ENCODE measurements at places on chromosomes 12 and 14.

DNA sequence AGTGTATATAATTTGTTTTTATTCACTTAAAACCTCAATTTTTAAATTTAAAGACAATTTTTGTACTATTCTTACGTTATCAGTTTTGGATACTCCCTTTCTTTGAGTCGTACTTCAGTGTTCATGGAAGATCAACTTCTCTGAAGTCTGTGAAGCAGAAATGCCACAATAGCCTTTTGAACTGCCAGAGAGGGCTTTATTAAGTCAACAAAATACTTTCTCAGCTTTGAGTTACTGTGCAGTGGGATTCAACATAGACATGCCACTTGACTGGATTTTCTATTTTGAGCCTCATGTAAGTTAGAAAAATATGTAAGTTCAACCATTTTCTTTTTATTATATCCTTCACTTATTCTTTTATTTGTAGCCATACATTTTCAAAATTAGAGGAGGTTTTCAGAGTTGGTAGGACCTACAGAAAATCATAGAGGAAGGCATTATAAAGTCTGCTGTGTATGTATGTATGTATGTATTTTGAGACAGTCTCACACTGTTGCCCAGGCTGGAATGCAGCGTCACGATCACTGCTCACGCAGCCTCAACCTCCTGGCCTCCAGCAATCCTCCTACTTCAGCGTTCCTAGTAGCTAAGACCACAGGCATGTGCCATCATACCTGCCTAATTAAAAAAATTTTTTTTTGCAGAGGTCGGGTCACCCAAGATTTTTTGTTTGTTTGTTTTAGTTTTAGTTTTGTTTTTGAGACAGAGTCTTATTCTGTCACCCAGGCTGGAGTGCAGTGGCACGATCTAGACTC lies 31.3 kb upstream of the BCAT1 start:
- DNase-seq: no peak

DNA sequence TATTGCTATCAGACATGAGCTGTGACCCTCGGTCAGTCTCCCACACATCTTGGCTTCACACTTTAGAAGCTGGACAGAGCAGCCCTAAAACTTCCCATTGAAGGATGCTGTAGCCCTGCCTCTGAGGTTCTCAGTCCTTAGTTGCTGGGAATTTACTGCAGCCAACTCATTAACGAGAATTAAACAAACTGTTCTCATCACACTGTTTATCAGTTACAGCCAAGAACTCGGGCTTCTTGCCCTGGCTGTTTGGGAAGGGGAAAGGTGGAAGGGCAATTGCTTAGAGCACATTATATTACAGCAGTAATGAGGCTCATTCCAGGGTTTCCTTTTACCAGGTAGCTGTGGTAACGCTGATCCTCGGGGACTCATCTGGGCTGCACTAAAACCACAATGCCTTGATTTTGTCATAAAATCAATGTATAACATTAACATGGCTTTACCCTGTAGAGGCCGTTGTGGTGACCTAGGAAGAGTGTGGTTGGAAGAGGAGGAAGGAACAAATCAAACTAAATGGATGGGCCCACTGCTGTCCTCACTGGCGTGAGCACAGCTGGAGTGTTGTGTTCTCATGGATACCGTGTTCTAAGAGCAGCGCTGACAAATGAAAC lies 87.1 kb downstream of the GPR135 start:
- no peak for DNase-seq

- no peak for DNase-seq
Observed at GRCh38 chr12:12818701-12819100, 5.6 kb downstream of the DDX47 start.

DNA sequence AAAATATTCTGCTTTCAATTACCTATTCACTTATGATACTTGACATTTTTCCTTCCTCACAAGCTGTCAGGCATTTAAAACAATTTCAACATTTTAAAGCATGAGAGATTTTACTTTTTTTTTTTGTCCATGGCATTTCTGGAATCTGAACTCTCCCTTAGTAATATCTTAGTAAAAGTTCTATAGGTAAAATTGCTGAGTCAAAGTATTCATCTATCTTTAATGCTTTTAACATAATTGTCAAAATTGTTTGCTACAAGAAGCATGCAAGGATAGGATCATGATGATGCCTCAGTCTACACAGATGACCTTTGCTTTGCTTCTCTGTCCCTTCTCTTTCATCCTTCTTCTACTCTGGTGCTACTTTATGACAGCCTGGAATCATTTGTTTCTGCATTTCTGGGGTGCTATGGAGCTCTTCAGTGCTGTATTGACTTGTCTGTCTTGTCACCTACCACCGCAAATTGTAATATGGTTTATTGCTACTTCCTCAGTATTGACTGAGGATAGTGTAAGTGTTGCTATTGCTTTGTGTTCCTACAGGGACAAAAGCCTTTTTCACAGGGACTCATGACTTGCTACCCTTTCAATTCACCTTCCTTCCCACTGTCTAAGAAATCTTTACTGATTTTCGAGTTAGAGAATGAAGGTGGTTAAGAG lies 589.8 kb upstream of the ATP2B1 start:
- no peak for DNase-seq

- DNase-seq: no peak
Observed at GRCh38 chr12:6970096-6970527, 352 bp downstream of the PHB2 start.

GRCh38 chr12:15919418-15919817 lies 8.3 kb downstream of the DERA start:
- DNase-seq: no peak

GRCh38 chr14:104105822-104106470 lies 20.4 kb downstream of the ASPG start:
- no peak for DNase-seq

DNA sequence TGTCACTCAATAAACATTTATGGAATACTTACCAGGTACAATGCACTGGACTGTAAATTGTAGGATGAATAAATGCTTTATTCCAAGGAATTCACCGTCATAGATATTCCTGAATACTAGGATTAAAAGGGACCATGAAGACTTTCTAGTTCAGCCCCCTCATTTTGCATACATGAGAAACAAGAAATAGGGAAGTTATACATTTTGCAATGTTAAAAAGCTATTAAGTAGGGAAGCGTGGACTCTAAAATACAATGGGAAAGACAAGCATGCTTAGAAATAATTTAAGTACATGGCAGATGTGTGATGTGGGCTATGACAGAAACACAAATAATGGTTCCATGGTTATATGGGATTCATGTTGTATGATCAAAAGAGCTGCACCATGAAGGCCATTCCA lies 89.4 kb upstream of the SYT10 start:
- no peak for DNase-seq

DNA sequence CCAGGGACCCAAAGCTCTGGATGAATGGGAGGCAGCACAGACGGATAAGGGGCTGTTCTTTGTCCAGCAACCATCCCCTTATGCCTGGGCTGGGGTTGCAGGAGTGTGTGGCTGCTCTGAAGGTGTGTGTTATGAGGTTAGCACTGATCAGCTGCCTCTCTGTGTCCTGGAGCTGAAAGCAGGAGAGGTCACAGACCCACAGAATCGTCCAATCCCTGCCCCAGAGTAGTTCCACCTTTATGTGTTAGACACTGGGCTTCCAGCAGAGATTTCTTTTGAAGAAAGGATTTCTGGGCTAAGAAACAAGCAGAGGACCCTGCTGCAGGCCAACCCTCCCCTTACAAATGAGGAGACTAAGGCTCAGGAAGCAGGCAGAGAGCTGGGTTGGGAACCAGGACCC lies 62.4 kb downstream of the ARL6IP4 start:
- DNase-seq: no peak

GRCh38 chr14:23365732-23366425 lies 907 bp upstream of the EFS start:
- DNase-seq: no peak
